ENCODE measurements at places on chromosomes 16 and 17.

DNA sequence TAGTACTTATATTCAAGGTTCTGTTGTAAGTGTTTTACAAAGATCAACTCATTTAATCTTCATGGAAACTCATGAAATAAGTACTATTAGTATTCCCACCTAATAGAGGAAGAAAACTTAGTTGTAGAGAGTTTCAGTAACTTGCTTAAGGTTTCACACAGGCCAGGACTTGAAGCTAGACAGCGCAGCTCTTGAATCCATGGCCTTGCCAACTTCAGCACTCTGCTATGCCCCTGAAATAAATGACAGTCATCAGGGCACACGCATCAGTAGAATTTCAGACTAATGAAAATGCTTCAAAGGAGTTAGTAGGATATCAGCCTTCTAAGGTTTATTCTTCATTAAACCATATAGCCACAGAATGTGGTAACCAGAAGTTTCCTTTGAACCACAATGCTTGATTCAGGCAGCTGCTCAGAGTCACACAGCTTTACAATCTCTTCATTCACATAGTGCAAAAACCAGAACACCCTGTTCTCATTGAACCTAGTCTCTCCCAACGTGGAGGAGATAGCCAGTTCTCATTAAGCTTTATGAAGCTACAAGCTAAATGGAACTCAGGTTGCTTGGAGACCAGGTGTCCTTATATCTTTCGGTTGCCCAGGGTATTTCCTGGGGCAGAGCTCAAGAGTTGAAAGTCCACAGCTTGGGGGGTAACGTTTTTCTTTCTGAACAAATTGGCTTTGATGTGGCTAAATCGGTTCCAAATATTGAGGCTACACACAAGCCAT is 39.7 kb downstream of the KCNJ2 start:
- DNase-seq: no peak

DNA sequence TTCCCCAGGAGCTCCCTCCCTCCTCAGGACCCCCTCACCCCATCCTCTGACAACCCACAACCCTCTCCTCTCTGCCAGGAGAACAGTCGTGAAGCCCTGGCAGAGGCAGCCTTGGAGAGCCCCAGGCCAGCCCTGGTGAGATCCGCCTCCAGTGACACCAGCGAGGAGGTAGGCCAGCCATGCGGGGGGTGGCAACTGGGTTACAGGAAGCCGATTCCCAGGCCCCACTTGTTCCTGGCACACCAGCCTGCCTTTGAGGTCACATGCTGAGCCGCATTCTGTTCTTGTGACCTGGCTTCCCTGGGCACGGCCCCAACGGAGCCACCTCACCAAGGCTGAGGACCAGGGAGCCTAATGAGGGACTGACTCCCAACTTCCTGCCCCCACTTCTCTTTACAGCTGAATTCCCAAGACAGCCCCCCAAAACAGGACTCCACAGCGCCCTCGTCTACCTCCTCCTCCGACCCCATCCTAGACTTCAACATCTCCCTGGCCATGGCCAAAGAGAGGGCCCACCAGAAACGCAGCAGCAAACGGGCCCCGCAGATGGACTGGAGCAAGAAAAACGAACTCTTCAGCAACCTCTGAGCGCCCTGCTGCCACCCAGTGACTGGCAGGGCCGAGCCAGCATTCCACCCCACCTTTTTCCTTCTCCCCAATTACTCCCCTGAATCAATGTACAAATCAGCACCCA is 7.9 kb downstream of the NAT9 start:
- DNase-seq: peak; percentile 49

GRCh38 chr17:80068301-80069222 is 32.1 kb downstream of the CCDC40 start:
- no peak for DNase-seq

DNA sequence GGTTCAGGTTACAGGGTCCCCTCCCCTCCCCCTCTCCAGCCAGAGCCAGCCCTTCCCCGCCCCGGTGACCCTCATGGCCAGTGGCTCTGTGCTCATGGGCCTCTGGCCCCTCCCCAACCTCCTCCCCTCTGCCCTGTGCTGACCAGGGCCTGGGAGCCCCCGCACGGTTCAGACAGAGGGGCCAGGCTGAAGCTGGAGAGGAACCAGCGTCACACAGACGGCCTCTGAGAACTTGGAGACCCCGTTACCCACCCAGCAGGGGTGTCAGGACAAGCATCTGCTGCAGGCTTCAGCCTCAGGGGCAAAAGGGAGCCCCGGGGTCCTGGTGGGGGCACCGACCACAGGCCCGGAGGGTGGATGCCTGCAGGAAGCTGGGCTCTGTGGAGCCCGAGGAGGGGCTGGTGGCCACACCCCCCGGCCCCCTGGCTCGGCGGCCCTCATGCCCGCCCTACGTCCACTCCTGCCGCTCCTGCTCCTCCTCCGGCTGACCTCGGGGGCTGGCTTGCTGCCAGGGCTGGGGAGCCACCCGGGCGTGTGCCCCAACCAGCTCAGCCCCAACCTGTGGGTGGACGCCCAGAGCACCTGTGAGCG is at the start of gene WFIKKN1:
Gene WFIKKN1, plus strand, starts transcription at position 171 of the 591 bp plus-strand sequence. Its CDS starts 269 bp downstream, at position 440.
- peak; percentile 82 for DNase-seq

GRCh38 chr17:74631468-74632450 is 8.2 kb upstream of the CD300E start:
- no peak for DNase-seq

GRCh38 chr16:56626685-56627084 is 1.1 kb downstream of the MT1E start:
- no peak for DNase-seq

GRCh38 chr17:73795730-73796129 is 151.5 kb upstream of the SDK2 start:
- no peak for DNase-seq

DNA sequence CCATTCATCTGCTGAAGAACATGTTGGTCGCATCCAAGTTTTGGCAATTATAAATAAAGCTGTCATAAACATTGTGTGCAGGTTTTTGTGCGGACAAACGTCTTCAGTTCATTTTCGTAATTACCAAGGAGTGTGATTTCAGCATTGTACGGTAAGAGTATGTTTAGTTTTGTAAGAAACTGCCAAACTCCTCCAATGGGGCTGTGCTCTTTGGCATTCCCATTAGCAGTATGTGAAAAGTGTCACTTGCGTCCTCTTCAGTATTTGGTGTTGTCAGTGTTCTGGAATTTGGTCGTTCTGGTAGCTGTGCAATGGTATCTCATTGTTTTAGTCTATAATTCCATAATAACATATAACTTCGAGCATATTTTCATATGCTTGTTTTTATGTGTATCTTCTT is 120.9 kb downstream of the BCAS3 start:
- no peak for DNase-seq

DNA sequence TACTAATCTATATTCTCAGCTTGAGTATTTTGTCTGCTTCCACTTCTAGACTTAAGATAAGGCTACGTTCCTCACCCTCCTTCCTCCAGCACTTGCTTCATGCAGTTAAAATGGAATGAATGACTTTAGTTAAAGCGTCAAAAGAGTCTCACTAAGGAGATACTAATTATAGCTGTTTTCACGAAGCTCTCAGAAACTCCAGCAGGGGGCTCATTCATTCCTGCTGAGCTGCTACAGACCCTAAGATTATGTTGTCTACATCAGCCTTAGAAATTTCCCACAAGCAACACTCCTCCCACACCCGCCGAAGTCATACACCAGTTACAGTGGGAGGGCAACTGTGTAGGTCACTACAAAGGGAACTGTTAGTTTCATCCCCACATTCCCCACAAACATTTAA is 57.0 kb upstream of the KIFC3 start:
- no peak for DNase-seq

DNA sequence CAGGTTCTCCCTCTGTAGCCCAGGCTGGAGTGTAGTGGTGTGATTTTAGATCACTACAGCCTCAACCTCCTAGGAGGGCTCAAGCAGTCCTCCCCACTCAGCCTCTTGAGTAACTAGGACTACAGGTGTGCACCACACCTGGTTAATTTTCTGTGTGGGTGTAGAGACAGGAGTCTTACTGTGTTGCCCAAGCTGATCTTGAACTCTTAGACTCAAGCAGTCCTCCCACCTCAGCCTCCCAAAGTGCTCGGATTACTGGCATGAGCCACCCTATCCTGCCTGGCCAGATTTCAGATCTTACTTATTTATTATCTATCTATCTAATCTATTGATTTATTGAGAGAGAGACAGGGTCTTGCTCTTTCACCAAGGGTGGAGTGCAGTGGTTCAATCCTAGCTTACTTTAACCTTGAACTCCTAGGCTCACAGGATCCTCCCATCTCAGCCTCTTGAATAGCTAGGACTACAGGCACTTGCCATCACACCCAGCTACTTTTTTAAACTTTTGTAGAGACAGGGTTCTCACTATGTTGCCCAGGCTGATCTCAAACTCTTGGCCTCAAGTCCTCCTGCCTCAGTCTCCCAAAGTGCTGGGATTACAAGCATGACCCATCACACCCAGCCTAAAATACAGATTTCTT is 61.8 kb downstream of the TUBD1 start:
- no peak for DNase-seq

- no peak for DNase-seq
Observed at GRCh38 chr16:13944816-13945215, 24.9 kb downstream of the ERCC4 start.

DNA sequence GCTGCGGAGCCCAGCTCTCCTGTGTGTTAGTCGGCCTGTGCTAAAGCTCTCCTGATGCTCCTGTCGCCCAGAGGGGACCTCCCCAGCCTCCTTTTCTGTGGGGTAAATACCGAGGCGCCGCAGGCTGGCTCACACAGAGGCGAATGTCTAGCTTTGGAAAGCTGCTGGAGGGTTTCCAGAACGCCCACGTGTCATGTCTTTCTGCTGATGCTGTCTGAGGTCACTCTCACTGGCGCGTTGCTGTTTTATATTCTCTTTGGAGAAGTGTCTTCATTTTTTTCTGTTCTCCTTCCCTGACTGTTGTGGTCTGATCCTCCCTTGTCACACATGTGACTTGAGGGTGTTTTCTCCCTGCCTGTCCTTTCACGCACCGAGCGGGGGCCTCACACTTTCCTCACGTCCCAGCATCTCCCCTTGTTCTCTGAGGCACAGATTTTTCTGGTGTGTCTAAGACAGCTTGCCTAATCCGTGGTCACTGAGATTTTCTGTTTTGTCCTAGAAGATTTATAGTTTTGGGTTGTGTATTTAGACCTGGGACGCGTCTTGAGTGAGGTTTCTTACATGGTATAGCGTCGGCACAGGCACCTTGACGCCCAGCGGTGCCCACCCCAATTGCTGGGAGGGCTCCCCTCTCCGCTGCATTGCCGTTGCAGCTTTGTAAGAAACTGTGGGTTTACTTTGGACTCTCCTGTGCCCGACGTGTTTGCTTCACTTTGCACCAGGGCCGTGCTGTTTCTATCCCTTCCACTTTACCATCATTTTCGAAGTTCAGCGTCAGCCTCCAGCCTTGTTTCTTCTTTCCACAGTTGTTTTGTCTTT is 92.1 kb upstream of the ZNF750 start:
- DNase-seq: no peak

GRCh38 chr17:30137158-30137557 is 20.5 kb downstream of the NSRP1 start:
- DNase-seq: no peak

- no peak for DNase-seq
Observed at GRCh38 chr17:2883544-2884213, 87.4 kb downstream of the RAP1GAP2 start.

DNA sequence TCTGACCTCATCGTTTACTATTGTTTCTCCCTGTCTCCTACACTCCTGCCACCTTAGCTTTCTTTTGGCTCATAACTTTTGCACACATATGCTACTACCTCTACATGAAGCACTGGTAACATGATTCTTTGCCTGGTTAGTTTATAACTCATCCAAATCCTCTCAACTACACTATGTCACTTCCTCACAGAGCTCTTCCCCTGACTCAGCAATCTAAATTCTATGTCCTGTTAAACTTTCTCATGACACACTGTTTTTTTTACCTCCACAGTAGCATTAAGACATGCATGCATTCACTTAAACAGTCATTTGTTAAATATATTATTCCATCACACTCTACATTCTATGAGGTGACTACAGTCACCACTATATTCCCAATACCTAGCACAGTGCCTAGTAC is 19.7 kb downstream of the APPBP2 start:
- no peak for DNase-seq

GRCh38 chr17:64983708-64984107 is 64.4 kb upstream of the LRRC37A3 start:
- no peak for DNase-seq

DNA sequence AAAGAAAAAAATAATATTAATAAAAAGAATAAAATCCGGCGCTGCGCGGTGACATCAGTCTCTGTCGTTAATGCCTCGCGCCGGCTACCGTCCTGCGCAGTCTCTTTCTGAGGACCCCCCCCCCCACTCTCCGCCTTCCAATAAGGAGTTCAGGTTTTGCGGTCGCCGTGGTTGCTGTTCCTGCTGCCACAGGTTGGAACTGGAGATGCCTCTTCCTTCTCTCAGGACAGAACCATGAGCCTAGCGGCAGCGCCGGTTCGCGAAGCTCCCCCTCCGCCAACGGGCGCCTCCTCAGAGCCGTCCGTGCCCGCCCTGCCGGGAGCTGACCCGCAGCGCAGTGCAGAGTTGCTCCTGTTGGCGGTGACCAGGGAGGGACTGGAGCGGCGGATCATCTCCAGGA is 2093.4 kb downstream of the TP53TG3F start:
- no peak for DNase-seq

- peak; percentile 59 for DNase-seq
Observed at GRCh38 chr16:8712589-8713361, 38.4 kb downstream of the ABAT start.

DNA sequence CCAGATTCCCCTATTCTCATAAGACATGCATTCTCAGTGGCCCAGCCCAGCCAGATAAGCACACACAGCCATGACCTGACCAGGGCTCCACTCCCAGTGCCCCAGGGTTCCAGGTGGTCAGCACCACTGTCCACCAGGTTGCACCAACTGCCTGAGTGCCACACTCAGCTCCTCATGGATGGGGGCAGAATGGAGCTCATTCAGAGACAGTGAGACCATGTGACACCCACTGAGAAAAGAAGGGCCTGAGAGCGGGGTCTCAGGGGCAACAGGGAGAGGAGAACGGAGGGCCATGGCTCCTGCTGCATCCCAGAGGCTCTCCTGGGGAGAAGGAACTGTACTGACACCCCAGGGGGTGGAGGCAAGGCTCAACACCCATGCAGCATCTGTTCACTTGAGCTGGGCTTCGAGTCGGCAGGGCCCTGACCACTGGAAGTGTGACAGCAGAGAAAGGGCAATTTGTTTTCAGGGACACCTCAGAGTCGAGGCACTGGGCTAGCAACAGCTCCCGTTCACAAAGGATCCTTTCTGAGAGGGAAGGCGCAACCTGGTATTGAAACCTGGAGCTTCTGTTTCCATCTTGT is 18.7 kb upstream of the SLC38A8 start:
- no peak for DNase-seq

DNA sequence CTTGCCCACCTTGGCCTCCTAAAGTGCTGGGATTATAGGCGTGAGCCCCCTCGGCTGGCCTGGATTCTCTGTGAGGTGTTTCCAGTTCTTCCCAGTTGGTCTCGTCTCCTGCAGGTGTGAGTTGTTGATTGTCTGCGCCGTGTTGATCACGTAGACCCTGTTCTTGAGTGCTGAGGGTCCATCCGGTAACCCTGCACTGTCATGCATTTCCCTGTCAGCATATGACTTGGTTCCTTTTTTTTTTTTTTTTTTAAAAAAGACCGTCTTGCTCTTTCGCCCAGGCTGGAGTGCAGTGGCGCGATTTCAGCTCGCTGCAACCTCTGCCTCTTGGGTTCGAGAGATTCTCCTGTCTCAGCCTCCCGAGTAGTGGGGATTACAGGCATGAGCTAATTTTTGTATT is 17.3 kb downstream of the MGRN1 start:
- no peak for DNase-seq
